ENCODE measurements at places on chromosomes 11 and 22.

- DNase-seq = no peak
These were observed 56.4 kb downstream of the TRAF6 start for GRCh38 chr11:36453678-36454077.

- DNase-seq = no peak
These were observed 72.6 kb downstream of the NCAPD3 start for GRCh38 chr11:134151083-134151747.

- DNase-seq = no peak
These were observed 134.1 kb downstream of the UVRAG start for GRCh38 chr11:75949023-75949672.

- DNase-seq = no peak
These were observed 25.7 kb upstream of the MICAL3 start for GRCh38 chr22:18050065-18050464.

- no peak for DNase-seq
These were observed 506.1 kb upstream of the KIRREL3 start for GRCh38 chr11:127506647-127507046.

DNA sequence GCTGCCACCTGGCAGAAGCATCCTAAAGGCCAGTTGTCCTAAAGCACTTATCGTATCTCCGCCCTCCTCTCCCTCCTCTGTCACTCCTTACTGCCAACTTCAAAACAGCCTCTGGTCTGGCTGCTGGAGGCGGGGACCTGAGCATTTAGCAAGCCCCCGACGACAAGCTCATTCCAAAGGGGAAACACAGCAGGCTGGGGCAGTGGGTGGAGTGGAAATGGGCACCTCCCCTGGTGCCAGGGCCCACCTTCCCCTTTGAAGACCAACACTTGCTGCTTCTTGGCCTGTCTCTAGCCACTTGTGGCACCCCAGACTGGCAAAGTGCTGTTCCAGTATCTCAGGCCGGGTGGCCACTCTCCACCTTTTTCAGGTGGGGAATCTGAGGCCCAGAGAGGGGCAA, 3.6 kb downstream of the MAP3K11 start:
- DNase-seq = no peak

GRCh38 chr11:101429703-101430540, 153.9 kb downstream of the TRPC6 start:
- DNase-seq = no peak

GRCh38 chr22:43506487-43506886, 94.7 kb downstream of the MPPED1 start:
- DNase-seq = no peak

- DNase-seq = no peak
These were observed 20.3 kb upstream of the MICAL2 start for GRCh38 chr11:12090061-12090591.

DNA sequence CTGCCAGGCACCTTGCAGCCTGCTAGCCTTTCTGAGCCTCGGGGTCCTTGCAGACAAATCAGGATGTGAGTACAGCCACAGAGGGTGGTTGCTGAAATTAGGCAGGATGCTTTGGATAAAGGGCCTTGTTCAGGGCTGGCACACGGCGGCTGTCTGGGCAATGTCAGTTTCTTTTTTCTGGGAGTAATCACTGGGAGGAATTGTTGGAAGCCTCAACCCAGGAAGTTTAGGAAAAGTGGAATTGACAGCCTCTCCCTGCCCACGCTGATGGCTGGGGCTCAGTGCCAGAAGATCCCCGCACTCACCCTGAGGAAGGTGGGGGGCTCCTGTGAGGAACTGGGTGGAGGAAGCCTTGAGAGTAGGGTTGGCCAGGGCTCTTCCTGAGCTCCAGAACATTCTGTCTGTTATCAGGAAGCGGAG, 37.4 kb downstream of the CD82 start:
- DNase-seq = no peak

GRCh38 chr22:45531441-45532234, 29.0 kb downstream of the FBLN1 start:
- peak; percentile 14 for DNase-seq

DNA sequence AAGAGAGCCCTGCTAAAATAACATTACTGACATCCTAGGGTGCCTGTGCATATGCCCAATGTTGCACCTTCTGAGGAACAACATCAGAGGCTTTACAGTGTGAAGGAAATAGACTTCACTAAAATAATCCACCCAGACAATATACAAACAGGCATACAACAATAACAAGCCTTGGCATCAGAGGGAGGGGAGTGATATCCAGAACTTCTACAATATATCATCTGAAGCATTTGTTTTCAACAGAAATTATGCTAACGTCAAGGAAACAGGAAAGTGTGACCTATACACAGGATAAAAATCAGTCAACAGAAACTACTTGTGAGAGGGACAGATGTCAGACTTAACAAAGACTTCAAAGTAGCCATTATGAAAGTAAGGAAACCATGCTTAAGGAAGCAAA, 81.3 kb downstream of the CTNND1 start:
- DNase-seq = no peak

DNA sequence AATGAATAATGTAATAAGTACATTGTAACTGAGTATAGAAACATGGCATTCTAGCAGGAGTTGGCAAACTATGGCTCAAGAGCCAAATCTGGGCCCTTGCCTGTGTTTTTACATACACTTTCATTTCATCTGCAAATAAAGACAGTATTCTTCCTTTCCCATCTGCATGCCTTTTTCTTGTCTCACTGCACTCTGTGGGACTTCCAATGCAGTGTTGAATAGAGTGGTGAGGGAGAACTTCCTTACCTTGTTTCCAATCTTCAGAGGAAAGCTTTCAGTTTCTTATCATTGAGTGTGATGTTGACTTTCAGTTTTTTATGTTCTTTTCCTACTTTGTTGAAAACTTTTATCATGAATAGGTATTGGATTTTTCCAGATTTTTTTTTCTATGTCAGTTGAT, 82.1 kb downstream of the USP47 start:
- no peak for DNase-seq

- DNase-seq = no peak
These were observed 301 bp upstream of the ADM2 start for GRCh38 chr22:50481045-50481439.

GRCh38 chr11:75603791-75604736, 42.0 kb downstream of the SERPINH1 start:
- DNase-seq = no peak

DNA sequence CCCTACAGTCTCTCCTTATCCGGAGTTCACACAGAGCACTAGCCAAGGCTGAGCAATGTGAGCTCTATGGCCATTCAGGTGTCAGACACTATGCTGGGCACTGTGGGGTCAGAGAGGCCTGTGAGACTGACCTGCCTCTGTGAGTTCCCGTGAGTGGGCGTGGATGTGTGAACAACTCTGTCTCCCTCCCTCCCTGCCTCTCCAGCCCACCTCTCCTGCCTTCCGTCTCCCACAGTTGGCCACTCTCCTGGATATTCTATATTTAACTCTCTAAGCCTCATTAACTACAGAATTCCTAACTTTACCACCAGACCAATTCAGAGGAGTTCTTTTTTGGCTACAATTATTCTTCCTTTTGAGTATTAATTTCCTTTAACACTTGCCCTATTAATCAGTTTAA, 191.6 kb upstream of the NCAM1 start:
- DNase-seq = no peak

- no peak for DNase-seq
These were observed 586.5 kb upstream of the CNTN5 start for GRCh38 chr11:98434296-98434695.

GRCh38 chr22:38879108-38879729, 7.2 kb upstream of the CBX6 start:
- no peak for DNase-seq

GRCh38 chr22:50665738-50666137, 6.9 kb upstream of the SHANK3 start:
- DNase-seq = no peak

DNA sequence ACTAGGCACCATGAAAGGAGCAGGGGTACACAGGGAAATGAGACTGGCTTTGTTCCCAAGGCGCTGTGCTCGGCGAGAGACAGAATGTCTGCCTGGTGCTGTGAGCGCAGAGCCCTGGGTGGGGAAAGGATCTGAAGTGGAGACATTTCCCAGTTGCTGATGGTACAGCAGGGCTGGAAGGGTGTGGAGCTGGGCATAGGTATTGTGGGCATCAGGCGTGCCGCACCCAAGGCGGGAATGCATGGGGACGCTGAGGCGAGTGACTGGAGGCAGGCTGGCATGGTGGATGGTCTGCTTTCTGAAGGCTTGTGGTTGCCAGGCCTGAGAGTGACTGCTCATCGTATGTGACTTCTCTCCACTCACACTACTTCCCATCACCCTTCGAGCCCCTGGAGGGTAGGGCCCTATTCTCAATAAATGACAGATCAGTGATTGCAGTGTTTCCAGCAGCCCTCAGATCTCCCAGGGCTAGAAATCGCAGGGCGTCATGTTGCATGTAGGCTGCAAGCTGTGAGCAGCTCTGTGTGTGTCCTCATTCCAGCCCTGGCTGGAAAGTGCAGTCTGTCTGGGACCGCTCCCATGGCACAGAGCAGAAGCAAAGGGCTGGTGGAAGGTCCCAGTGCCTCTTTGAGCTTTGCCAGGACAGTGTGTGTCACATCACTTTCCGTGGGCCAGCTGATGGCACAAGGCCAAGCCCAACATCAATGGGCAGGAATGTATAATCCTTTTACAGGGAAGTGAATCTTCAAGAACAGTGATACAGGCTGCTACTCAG, 67.7 kb downstream of the TBC1D22A start:
- DNase-seq = no peak

- no peak for DNase-seq
These were observed 115.5 kb downstream of the MSANTD4 start for GRCh38 chr11:105906517-105906916.

GRCh38 chr11:61477727-61478148, 30.8 kb upstream of the LRRC10B start:
- DNase-seq = no peak

DNA sequence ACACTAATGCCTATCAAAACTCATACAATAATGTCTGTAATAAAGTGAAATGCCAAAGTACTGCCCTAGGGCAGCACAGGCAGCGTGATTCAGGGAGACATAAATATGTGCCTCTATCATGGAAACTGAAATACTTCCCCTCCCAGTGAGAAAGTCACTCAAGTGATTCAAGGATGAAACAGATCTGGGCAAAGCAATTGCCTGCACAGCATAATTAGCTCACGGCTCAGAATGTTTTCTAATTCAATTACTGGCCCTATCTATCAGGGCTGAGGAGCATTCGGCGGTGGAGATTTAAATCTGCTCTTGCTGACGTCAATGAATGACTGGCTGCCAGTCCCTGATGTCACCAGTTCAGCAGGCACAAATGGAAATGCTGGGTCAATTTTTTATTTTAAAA, 27.7 kb upstream of the PPP2R1B start:
- no peak for DNase-seq

DNA sequence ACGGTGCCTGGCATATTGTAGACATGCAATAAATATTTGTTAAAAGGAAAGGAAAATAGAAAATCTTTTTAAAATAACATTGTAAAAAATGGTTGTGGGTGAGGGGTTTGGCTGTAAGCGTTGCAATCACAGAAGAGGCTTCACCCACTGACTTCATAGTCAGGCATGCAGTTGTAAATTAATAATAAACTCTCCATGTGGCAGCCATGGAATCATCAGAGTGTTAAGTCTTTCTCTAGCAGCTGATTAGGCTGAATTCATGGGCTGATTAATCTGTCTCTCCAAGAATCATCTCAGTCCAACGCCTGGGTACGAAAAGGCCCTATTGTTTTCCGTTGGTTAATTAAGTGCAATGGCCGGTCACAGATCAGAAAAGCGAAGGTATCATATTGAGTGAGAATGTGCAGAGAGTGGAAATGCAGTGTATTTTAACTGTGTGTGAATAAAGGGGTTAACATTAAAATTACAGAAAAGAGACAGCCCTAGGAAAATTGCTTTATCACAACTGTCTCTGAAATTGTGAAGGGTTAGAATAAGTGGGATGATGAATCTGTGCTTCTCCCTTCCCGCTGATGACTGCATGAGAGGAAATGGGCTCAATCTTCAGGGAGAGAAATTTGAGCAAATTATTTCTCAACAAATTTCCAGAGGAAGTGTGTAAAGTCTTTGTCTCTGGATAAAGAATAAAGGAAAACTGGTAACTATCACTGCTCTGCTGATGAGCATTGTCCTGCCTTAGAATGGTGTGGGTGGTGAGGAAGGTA, 269.0 kb downstream of the FAM76B start:
- no peak for DNase-seq

GRCh38 chr11:107951155-107951554, 22.9 kb downstream of the RAB39A start:
- peak; percentile 98 for DNase-seq

GRCh38 chr11:35142481-35143075, 3.6 kb downstream of the CD44 start:
- no peak for DNase-seq

DNA sequence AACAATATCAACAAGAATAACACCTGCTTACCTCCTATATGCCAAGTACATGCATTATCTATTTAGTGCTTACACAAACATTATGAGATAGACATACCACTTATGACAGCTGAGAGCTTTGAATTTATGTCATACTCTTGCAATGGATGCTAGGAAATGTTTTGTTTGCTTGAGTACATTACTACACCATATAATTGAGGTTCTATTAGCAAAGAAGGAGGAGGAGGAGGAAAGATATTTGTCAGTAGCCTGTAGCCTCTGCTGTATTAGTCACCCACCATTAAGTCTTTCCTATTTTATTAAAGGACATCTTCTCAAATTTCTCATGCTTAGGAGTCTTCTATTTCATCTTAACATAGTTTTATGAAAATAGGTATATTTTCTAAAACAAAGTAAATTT, 6.4 kb downstream of the ANO5 start:
- DNase-seq = no peak

DNA sequence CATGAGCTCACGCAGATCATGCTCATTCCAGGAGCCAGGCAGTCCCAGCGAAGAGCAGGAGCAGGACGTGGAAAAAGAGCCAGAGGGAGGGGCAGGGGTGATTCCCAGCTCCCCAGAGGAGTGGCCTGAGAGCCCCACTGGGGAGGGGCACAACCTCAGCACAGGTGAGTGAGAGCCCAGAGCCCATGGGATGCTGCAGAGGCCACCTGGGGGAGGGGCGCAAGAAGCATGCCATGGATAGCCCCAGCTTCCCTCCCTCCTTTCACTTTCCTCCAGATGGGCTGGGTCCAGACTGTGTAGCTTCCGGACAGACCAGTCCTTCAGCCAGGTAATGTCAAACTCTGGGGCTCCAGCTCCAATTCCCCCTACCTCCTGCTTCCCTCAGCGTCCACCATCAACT, 6.2 kb downstream of the SMTNL1 start:
- DNase-seq = no peak

GRCh38 chr11:83554876-83555275, 268.7 kb upstream of the CCDC90B start:
- DNase-seq = no peak

GRCh38 chr11:119999220-119999619, 138.7 kb downstream of the TRIM29 start:
- no peak for DNase-seq

DNA sequence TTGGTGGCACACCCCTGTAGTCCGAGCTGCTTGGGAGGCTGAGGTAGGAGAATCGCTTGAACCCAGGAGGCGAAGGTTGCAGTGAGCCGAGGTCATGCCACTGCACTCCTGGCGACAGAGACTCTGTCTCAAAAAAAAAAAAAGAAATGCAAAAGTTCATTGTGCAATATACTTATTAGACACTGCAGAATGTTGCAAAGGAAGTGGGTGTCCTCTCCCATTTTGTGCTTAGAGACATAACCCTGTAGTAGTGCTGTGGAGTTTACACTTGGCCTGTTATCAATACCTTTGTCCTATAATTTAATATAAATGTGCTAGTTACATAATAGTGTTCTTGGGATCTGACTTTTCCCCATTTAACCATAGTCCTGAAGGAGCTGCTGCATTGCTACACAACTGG, 9.4 kb downstream of the BCL2L13 start:
- DNase-seq = no peak

GRCh38 chr11:77289737-77290136, 11.7 kb downstream of the GDPD4 start:
- DNase-seq = no peak

Data from DMS79 (cell line).